ENCODE measurements at places on chromosomes 3 and 15. TPM values are rescaled to one million over a fixed set of nuclear protein-coding genes. Genes with fewer than 3 reads are reported as not detected.

Gene MGA
- 40.2 TPM for total RNA-seq

Gene CACNA2D3
- under 0.01 TPM for total RNA-seq

Gene ADAMTSL3
- 0.72 TPM for total RNA-seq

Gene ATP8B4
- total RNA-seq: 1.1 TPM

Gene AP4E1
- 23.3 TPM for total RNA-seq

Gene CCR8
- not detected for total RNA-seq

Gene ZNF80
- total RNA-seq: not detected

Gene GRK7
- total RNA-seq: not detected

Gene IFT80
- 63.6 TPM for total RNA-seq

Gene NCK1
- total RNA-seq: 42.4 TPM

Gene C3orf85
- not detected for total RNA-seq

Gene IGSF11
- under 0.01 TPM for total RNA-seq

Gene C15orf62
- total RNA-seq: under 0.01 TPM

Gene PLSCR5
- not detected for total RNA-seq

Gene IL5RA
- not detected for total RNA-seq

Gene GOLIM4
- total RNA-seq: 50.1 TPM

Gene CCDC191
- total RNA-seq: 4.0 TPM

Gene TRPM1
- under 0.01 TPM for total RNA-seq

Gene CHSY1
- 36.8 TPM for total RNA-seq

Gene STRA6
- 0.36 TPM for total RNA-seq

Gene TEX55
- not detected for total RNA-seq

Gene GXYLT2
- 75.1 TPM for total RNA-seq

Gene AEN
- total RNA-seq: 46.3 TPM

Gene NOX5
- total RNA-seq: 0.36 TPM

Gene TICRR
- 0.88 TPM for total RNA-seq

Gene EXD1
- total RNA-seq: not detected

Gene ZPLD1
- total RNA-seq: under 0.01 TPM

Data from osteoblast (primary cell).